ENCODE measurements at places on chromosomes 1 and 21.

DNA sequence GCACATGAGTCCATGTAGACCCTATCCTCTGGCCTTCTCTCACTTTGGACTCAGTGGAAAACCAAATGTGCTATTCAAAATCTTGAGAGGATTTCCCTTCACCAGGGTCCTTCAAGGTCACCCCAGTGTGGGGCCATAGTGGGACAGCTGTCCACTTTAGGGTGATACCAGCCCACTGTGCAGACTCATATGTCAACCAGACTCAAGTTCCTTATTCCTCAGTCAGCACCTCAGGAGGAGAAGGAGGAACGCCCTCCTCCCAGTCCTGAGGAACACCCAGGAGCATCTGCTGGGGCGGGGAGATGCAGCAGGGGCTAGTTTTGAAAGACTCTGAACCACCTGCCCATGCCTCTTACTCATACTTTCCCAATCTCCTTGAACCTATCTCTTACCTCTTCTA, 340.9 kb downstream of the MATN1 start:
- no peak for DNase-seq

DNA sequence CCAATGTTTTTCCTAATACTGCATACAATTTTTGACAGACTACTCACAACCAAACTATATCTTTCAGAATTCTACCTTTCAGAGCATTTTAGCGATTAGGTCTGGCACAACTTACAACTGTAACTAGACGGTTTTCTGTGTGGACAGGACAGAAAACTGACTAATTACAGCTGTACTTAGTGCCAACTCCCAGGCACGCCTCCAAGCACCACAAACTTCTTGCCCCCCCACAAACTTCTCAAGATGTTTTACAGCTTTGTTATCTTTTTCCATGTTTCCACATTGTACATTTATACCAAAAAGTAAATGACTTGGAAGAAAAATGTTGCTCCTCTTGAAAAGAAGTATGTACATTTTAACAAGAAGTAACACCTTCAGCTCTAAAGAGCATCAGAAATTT, 13.8 kb downstream of the LYST start:
- DNase-seq = no peak

DNA sequence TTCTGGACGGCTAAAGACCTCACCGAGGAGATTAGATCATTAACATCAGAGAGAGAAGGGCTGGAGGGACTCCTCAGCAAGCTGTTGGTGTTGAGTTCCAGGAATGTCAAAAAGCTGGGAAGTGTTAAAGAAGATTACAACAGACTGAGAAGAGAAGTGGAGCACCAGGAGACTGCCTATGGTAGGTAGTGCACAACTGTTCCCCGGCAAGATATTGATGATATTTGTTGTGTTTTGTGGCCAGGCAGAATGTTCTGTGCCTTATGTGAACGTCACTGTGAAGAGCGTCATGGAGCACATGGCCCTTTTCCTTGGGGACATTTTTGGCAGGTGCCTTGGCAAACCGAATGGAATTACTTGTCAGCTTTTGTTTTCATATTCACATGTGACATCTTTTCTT, 191.7 kb downstream of the DISC1 start:
- DNase-seq = no peak

DNA sequence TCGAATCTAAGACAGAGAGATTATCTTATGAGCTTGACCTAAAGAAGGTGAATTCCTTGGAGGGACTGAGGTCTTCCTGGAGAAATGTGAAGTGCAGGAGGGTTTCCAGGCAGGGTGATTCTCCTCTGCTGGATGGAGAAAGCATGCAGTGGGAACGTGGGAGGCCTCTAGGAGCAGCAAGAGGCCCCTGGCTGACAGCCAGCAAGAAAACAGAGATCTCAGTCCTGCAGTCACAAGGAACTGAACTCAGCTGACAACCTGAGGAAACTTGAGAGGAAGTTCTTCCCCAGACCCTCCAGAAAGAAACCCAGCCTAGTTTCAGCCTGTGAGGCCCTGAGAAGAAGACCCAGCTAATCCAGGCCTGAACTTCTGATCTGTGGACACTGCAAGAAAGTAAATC, 345.9 kb downstream of the FAM72C start:
- DNase-seq = no peak

DNA sequence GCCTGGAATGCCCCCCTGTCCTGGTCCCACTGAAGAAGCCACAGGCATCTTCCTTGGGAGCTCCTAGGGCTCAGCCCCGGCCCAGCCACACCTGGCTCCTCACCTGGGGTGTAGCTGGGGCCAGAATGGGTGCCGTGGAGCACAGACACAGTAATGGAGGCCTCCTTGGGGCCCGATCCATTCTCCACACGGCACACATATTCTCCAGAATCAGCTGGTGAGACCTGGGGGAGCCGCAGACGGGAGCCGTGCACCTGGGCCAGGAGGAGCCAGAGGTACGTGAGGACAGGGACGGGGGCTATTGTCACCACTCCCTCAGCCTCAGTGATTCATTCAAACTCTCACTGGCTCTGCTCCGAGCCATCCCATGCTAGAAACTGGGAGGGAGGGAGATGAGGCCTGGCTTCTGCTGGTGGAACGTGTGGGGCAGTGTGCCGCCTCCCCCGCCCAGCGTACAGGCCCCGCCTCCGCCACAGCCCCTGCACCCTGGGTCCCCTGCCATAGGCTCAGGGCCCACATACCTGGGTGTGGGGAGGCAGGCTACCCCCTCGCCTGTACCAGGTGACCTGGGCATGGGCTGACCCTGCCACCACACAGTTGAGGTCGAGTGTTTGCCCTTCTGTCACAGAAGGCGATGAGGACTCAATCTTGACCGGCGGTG, 42.2 kb downstream of the LDLRAD2 start:
- DNase-seq = no peak

Data from Caki2 (cell line).